Naive thymus-derived CD8-positive, alpha-beta T cell (primary cell): ENCODE measurements at places on chromosomes 16 and 17.

DNA sequence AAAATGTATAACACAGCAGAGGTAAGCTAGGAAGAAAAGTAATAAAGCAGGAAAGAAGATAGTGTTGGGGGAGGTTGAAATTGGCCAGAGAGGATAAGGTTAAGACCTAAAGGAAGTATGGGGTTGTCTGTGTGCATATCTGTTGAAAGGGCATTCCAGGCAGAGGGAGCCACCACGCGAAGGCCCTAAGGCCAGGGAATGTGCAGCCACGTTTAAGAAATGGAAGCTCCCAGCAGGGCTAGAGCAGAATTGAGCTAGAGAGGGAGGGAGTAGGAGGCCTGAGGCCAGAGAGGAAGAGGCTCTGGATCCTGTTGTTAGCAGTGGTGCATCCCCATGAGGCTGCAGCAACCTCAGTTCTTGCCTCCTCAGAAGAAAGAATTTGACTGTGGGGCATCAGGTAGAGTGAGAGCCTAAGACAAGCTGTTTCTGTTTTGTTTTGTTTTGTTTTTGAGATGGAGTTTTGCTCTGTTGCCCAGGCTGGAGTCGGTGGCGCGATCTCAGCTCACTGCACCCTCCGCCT, 59.0 kb upstream of the CACNG5 start:
- DNase-seq, result no peak

DNA sequence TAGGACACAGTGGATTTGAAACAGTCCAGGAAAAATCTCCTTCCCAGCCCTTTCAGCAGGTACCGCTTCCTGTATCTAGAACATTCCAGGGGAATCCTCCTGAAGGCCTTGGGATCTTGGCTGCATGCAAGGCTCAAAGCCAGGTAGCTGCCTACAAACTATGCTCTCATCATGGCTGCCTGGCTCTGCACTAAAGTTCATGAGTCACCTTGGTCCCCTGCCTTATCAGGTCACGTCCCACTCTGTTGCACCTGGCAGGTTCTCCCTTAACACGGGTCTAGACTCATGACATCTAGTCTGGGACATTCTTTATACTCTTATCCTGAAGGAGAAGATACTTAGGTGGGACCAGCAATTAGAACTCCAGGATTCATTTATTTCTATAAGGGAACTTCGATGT, 15.8 kb downstream of the FA2H start:
- no peak for DNase-seq

DNA sequence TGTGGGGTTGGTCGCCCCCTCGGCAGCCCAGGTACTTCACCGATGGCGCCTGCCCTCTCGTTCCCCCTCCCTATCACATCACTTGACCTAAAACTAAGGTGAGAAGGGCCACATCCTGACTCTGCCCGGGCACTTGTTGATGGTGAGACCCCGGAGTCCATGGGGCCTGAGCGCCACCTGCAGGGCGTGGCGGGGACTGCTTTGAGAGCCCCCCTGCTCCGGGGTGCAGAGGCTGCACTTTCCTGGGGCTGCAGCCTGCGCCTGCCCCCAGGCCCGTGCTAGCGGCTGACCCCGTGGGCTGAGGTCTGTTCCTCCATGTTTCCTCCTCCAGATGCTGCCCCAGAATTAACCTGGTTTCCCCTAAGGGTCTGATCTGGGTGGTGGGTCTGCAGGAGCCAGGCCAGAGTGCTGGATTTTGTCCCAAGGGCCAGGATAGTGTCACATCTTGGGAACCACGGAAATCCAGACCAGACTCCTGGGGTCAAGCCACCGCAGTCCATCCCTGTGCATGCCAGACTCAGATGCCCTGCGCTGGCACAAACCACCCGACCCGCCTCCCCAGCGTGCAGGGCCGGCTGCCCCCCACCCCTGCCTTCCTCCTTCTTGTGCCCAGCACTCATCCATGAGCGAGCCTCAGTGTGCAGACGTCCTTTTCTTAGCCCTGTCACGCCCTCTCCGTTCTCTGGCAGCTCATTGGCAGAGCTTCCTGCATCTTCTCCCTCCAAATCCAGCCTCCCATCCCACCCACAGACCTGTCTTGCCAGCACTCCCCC, 2.7 kb downstream of the NDUFAF8 start:
- peak; percentile 56 for DNase-seq

GRCh38 chr16:29290631-29291247, 115.8 kb downstream of the NPIPB11 start:
- peak; percentile 13 for DNase-seq

DNA sequence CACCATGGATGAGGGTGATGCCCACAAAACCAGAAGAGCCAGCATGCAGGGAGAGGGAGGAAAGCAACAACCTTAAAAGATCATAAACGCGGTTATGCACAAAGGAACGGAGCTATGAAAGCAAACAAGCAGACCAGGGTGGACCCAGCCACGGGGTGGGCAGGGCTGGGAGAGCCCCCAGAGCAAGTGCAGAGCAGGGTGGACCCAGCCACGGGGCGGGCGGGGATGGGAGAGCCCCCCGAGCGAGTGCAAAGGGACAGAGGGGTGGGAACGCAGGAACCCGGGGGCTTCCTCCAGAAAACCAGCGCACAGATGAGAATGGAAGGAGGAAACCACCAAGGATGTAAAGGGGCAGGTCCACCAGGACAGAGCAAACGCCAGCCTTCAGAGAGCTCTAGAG, 33.2 kb downstream of the CCDC57 start:
- DNase-seq, result no peak

GRCh38 chr16:71258372-71258771, 27.9 kb upstream of the HYDIN start:
- DNase-seq, result no peak

DNA sequence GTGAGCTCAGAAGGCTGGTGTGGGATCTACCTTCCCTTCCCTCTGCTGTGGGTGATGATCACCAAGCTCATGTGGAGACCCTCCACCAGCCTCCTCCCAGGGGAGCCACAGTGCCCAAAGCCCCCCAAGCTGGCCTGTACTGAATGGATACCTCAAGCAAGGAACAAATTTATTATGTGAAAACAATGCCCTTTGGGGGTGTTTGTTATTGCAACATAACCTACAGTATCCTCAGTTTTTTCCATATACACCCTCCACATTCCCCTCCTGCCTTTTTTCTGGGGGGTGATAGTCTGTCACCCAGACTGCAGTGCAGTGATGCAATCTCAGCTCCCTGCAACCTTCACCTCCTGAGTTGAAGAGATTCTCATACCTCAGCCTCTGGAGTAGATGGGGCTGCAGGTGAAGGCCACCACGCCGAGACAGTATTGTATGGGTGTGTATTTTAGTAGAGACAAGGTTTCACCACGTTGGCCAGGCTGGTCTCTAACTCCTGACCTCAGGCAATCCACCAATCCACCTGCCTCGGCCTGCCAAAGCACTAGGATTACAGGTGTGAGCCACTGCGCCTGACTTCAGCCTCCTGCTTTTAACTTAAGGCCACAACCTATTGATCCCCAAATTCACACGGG, 215.9 kb downstream of the CPPED1 start:
- no peak for DNase-seq

DNA sequence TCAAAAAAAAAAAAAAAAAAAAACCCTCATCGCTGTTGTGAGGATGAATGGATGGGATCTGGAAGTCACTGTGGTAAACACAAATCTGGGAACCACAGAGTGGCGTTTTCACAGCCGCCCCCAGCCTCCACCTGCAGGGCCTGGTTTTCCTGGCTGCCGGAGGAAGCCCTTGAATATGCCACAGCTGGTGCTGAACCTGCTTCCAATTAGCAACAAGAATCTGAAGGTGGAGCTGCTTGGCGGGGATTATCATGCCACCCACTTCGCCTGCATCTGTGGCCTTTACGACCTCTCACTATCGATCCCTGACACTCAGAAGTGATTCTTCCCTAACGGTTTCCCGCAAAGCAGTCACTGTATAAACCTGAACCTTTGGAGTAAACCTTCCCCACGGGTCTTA, 16.1 kb downstream of the MRM3 start:
- no peak for DNase-seq

- no peak for DNase-seq
These were observed 8.5 kb downstream of the TXNDC11 start for GRCh38 chr16:11734025-11734652.

DNA sequence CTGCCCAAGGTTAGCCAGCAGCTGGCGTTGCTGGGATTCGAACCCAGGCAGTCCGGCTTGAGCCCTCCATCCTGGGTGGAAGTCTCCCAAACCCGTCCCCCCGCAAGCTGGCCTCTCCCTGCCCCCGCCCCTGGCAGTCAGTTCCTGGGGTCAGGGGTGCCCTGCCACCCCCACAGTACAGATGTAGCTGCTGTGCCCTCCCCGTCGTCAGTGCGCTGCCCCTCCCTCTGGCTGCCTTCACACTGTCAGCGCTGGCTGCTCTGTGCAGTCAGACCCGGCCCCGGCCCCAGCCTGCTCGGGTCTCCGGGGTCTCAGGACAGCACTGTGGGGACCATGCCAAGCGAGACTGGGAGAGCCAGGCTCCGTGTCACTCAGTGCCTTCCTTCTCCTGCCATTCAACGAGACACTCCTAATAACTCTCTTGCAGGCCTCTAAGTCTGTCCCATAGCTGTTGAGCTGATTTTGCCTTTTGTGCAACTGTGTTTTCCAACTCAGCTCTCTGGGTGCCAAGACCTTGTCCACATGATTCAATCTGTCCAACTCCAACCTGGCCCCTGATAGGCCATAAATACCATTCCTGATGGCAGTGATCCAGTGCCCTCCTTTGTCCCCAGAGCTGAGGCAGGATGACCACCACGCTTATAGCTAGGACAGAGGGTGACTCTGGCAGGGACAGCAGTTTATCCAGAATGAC, 55.5 kb upstream of the IL34 start:
- no peak for DNase-seq

GRCh38 chr17:63438092-63439051, 7.7 kb downstream of the CYB561 start:
- DNase-seq, result no peak

GRCh38 chr16:23280483-23280967, 21.6 kb upstream of the SCNN1B start:
- no peak for DNase-seq

GRCh38 chr16:58037365-58038057, 12.0 kb downstream of the MMP15 start:
- DNase-seq, result no peak

DNA sequence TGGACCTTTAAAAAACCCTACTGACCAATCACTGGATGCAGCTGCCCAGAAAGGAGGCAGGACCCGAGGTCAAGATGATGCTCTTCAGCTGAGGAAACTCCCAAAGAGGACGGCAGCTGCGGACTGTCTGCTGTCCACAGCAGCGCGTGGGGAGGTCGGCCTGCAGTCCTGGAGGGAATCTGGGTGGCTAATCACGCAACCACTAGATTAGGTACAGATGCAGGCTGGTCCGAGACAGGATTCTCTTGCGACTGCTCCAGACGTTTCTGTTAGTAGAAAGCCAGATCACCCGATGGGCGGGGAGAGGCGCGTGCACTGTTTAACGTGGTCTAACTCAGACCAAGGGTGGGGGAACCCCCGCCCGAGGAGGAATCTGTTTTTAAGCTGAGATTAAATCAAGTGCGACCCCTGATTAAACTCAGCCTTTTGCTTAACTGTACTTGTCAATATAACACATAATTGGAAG, 8.8 kb downstream of the CTRB2 start:
- no peak for DNase-seq

DNA sequence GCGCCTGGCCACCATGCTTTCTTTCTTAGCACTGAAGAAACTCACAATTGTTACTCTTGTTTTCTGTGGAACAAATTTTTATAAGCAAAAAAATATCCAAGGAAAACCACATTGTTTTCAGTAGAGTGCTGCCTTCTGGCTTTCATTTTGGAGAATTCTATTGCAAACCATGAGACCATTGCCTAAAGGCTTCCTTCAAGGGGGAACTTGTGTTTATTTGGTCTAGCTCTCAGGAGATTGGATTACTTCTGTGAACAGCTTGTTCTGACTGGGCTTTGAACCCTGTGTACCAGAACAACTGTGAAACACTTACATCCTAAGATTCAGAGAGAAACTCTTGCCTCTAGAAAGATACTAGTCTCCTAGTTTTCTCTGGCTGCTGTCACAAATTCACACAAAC, 32.1 kb downstream of the TOM1L1 start:
- no peak for DNase-seq

DNA sequence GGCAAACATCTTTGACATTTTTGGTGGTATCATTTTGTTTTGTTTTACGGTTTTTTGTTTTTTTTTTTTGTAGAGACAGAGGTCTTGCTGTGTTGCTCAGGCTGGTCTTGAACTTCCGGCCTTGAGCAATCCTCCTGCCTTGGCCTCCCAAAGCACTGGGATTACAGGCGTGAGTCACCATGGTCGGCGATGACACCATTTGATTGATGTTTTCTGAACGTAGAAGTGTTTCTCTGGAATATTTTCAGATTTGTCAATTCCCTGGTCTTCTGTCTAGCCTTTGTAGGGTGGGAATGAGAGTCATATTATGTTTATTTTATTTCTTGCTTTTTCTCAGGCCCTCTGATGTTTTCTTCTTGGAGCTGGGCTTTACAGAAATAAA, 32.2 kb upstream of the BRD7 start:
- no peak for DNase-seq

DNA sequence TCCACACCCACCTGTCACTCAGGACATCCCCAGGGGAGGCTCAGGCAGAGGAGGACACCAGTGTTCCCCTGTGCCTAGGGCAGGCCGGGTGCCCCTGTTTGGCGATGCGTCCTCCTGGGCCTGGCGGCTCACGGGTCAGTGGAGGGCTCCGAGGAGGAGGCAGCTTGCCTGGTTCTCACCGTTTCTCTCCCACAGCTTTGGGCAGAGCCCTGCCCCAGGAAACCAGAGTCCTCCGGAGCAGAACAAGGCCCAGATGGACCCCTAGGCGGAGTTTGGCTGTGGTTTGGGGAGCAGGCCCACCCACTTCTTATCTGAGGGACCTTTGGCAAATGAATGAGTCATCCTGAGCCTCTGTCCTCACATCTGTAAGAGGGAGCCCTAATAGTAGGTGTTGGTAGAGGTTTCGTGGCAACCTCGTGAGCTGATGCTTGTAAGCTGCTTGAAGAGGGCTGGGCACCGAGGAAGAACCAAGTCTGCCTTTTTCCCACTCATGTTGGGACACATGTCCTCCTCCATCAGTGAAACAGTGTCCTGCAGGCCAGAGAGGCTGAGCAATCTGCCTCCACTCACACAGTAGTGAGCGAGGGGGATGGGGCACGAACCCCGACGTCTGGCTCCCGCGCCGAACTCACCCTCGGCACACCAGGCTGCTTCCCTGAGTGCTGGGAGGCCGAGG, 247.0 kb upstream of the CIBAR2 start:
- no peak for DNase-seq
